Activated CD8-positive, alpha-beta T cell treated with anti-CD3 and anti-CD28 coated beads for 36 hours (primary cell): ENCODE measurements at places on chromosomes 1 and 21. TPM values are rescaled to one million over a fixed set of nuclear protein-coding genes. Genes with fewer than 3 reads are reported as not detected.

GRCh38 chr1:246147524-246148461, 359.3 kb downstream of the SMYD3 start:
- no peak overlapping the region for H3K4me3 ChIP-seq
- H3K27ac ChIP-seq: no peak overlapping the region
- H3K36me3 ChIP-seq: peaks cover 9% of the 10 kb centered on the region
- peaks cover under 1% of the 10 kb centered on the region for H3K4me1 ChIP-seq

IL20 gene
- not detected for total RNA-seq

GRCh38 chr1:109391157-109391556, 6.6 kb downstream of the SORT1 start:
- no peak for DNase-seq
- no peak overlapping the region for H3K27ac ChIP-seq
- H3K27me3 ChIP-seq: peaks cover 41% of the 10 kb centered on the region
- no peaks in the 10 kb centered on the region for H3K36me3 ChIP-seq
- no peak overlapping the region for H3K4me3 ChIP-seq

DNA sequence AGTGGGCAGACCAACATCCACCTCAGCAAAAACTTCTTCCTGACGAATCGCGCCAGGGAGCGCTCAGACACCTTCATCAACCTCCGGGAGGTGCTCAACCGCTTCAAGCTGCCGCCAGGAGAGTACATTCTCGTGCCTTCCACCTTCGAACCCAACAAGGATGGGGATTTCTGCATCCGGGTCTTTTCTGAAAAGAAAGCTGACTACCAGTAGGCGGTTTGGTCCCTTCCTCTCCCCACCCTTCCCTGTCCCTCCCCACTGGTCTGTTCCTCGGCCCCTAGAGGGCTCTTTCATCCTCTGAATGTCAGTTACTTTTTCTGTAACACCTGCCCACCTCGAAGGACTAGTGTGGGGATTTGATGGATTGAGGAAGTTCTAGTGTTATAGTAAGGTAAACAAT, 46.9 kb downstream of the CAPN2 start:
- H3K27ac ChIP-seq: no peak overlapping the region
- no peaks in the 10 kb centered on the region for H3K4me1 ChIP-seq
- no peak overlapping the region for H3K4me3 ChIP-seq
- no peak for DNase-seq
- no peaks in the 10 kb centered on the region for H3K27me3 ChIP-seq
- H3K36me3 ChIP-seq: peaks cover 7% of the 10 kb centered on the region

DNA sequence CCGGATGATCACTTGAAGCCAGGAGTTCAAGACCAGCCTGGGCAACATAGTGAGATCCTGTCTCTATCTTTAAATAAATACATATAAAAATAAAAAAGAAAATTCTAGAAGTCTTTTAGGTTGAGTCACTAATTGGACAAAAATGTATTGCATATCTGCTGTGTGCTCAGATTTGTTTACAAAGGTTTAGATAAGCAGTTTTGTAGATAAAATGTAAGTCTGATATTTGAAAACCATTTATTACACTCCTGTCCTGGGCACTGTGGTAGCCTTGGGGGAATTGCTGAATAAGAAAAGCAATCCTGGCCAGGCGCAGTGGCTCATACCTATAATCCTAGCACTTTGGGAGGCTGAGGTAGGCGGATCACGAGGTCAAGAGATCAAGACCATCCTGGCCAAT, 11.6 kb downstream of the GMEB1 start:
- no peak for DNase-seq
- no peak overlapping the region for H3K4me3 ChIP-seq
- H3K27ac ChIP-seq: no peak overlapping the region
- peaks cover 5% of the 10 kb centered on the region for H3K4me1 ChIP-seq
- H3K36me3 ChIP-seq: peaks cover 4% of the 10 kb centered on the region
- H3K27me3 ChIP-seq: no peaks in the 10 kb centered on the region

GRCh38 chr1:153750026-153750995, 22.5 kb downstream of the INTS3 start:
- peaks cover 52% of the 10 kb centered on the region for H3K36me3 ChIP-seq
- no peak for DNase-seq
- no peak overlapping the region for H3K4me3 ChIP-seq
- H3K4me1 ChIP-seq: peaks cover 5% of the 10 kb centered on the region

DNA sequence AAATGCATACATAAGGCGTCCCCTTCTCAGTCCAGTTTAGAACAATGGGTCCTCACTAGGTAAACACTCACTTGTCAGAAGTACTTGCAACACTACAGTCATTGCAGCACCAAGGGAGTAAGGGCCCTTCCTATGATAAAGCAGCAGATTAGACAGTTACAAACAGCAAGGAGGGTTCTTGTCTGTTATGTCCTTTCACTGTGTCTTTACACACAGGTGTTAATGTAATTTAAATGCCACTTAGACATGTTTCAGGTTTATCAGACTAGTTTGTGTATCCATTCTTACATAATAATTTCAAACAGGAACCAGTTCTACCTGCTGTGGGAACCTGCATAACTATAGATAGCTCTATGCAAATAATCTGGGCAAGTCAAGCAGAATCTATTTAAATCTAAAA, 105.6 kb upstream of the USH2A start:
- no peaks in the 10 kb centered on the region for H3K4me1 ChIP-seq
- DNase-seq: no peak
- no peaks in the 10 kb centered on the region for H3K27me3 ChIP-seq
- H3K27ac ChIP-seq: no peak overlapping the region
- no peak overlapping the region for H3K4me3 ChIP-seq
- H3K36me3 ChIP-seq: no peaks in the 10 kb centered on the region

DNA sequence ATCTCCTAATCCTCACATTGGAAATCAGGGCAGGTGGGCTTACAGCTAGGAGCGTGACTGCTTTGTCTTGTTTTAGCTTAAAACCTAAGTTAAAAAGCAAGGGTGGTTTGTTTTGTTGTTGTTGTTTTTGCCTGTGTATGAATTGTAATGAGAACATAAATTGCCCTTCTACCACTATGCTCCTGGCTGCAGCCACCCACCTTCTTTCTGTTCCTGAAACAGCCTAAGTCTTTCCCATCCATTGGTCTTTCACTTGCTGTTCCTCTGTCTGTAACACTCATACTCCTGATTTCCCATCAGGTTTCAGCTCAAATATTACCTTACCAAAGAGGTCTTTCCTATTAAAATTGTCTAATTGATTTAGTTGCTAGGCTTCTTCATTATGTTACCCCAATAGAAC, 604 bp upstream of the TMEM79 start:
- no peak for DNase-seq
- H3K4me3 ChIP-seq: peak overlapping the region; percentile 99
- peaks cover 22% of the 10 kb centered on the region for H3K36me3 ChIP-seq
- H3K27ac ChIP-seq: peak overlapping the region; percentile 94
- peaks cover 32% of the 10 kb centered on the region for H3K4me1 ChIP-seq

ZNF436 gene
- 7.2 TPM for total RNA-seq

GABRD gene
- total RNA-seq: not detected

LRRC38 gene
- not detected for total RNA-seq

TNFRSF4 gene
- total RNA-seq: 137 TPM

GRCh38 chr1:50915621-50916020, 44.4 kb downstream of the FAF1 start:
- H3K4me3 ChIP-seq: no peak overlapping the region
- H3K27me3 ChIP-seq: no peaks in the 10 kb centered on the region
- H3K36me3 ChIP-seq: peaks cover 6% of the 10 kb centered on the region
- H3K27ac ChIP-seq: no peak overlapping the region

DNA sequence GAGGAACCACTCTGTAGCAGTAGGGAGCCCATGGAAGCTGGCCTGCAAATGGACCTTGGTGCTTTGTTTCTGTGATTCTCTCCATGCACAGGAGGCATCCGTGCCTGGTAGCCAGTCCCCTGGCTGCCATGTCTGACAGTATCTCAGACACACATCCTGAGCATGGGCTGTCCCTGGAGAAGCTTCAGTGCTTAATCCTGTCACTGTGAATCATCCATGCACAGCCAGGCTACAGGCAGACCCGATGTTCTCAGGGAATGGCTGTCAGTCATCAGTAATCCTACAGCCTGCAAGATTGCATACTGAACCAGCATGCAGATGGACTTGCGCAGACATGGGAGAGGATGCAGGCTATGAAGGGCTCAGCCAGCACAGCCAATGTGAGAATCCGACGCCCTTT, 606.3 kb upstream of the PLXNA2 start:
- no peak for DNase-seq
- H3K27me3 ChIP-seq: no peaks in the 10 kb centered on the region
- H3K36me3 ChIP-seq: no peaks in the 10 kb centered on the region
- no peak overlapping the region for H3K4me3 ChIP-seq
- no peak overlapping the region for H3K27ac ChIP-seq

DNA sequence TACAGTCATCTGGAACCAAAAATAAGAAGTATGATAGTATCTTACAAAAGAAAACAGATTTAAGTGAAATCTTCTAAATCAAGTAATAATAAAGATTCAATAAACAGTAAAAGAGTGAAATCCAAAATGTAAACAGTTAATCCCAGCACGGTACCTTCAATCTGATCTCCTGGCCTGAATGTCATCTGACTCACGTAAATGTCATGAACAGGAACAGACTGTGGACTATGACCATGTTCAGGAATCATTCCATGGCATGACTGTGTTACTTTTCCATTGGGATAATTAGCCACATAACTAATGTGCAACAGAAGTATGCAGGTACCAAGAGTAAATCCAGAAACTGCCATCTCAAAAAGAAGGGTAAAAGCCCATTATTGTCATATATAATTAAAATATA, 18.0 kb downstream of the FRRS1 start:
- H3K27ac ChIP-seq: no peak overlapping the region
- no peak for DNase-seq
- H3K4me3 ChIP-seq: no peak overlapping the region
- peaks cover 29% of the 10 kb centered on the region for H3K4me1 ChIP-seq

FMO4 gene
- 1.6 TPM for total RNA-seq

DNA sequence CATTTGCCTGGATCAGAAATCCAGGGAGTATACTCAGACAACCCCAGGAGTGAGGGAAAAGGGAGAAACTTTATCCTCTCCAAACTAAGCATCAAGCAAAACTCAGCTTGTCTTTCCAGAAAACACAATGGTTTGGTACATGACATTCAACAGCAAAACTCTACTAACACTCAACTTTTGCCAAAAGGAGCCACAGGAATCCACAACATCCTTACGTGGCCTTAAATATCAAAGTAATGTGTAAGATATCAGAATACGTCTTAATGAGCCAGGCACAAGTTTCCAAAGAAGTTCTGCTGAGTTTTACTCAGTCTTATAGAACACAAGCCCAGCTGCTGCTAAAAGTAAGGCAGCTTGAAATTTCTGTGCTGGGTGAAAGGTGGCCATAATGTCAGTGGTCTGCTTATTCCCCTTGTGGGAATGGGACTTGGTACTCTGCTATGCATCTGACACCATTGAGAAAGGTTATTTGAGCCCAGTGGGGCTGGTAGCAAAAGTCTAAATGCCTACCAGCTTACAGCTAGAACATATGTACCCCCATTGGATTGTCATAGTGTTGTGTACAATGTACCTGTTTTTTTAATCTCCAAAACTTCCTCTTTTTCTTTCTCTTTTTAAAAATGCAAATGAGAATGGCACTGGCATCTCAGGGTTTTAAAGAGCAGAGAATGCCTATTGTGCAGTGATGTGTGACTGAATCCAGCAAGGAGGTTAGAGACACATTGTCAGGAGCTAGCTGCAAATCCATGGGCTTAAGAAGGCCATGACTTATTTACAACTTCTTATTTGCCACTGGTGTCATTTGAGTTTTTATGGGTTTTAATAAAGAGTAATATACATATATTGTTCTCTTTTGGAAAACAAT, 62.0 kb upstream of the ST6GALNAC3 start:
- no peak for DNase-seq
- peaks cover 2% of the 10 kb centered on the region for H3K4me1 ChIP-seq
- no peak overlapping the region for H3K4me3 ChIP-seq
- no peaks in the 10 kb centered on the region for H3K27me3 ChIP-seq
- no peak overlapping the region for H3K27ac ChIP-seq

GRCh38 chr1:14292520-14292919, 306.0 kb upstream of the KAZN start:
- no peak overlapping the region for H3K27ac ChIP-seq
- H3K27me3 ChIP-seq: peaks cover 5% of the 10 kb centered on the region
- no peaks in the 10 kb centered on the region for H3K4me1 ChIP-seq
- no peaks in the 10 kb centered on the region for H3K36me3 ChIP-seq
- no peak for DNase-seq

NBPF4 gene
- total RNA-seq: not detected

UBE2U gene
- not detected for total RNA-seq

DNA sequence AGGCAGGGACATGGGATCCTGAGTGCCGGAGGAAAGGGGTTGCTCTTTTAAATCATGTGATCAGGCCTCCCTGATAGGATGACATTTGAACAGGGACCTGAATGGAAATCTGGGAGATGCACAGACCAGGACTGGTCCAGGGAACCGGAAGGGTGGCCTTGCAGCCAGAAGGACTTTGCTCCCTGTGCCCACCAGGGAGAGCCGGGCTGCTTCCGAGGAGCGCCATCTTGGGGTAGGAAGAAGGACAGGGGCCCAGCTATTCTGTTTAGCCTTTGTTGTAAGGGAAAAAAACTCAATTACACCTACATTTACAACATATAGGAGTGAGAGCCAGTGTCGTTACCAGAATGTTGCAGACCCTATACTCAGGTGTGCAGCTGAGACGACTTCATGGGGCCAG, 5.5 kb downstream of the KLHDC7A start:
- H3K27me3 ChIP-seq: peaks cover 5% of the 10 kb centered on the region
- H3K4me1 ChIP-seq: no peaks in the 10 kb centered on the region
- H3K4me3 ChIP-seq: no peak overlapping the region
- no peaks in the 10 kb centered on the region for H3K36me3 ChIP-seq
- H3K27ac ChIP-seq: no peak overlapping the region
- no peak for DNase-seq

GRCh38 chr1:101945884-101946283, 50.8 kb downstream of the OLFM3 start:
- no peaks in the 10 kb centered on the region for H3K36me3 ChIP-seq
- H3K27ac ChIP-seq: no peak overlapping the region
- no peak overlapping the region for H3K4me3 ChIP-seq
- no peaks in the 10 kb centered on the region for H3K4me1 ChIP-seq

DNA sequence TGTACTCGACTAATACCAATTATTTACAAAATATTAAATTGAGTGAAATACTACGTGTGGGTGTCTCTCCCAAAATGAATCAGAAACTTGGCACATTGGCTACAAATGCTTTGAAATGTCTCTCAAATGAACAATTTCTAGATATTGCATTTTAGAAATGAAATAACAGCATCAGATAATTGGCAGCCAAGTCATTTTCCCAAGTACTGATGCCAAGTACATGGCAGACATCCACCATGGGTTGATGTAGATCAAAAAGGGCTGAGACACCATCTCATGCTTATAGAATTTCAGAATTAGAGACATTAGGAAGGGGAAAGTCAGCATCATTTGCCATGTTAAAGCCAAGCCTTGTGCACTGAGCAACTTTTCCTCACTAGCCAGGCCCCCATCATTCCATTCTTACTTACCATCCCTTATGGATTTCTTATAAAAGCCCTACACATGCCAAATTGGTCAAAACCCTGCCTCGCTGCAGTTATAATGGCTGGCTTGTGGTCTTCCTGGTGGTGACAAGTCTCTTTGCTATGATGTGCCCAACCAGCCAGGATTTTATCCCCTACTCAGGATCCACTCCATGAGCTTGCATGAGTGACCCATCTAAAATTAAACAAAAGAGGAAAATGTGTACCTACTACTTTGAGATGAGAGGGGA, 73.1 kb downstream of the GREM2 start:
- no peaks in the 10 kb centered on the region for H3K27me3 ChIP-seq
- no peak overlapping the region for H3K4me3 ChIP-seq
- no peak overlapping the region for H3K27ac ChIP-seq
- DNase-seq: no peak

FCAMR gene
- not detected for total RNA-seq
